ENCODE measurements at places on chromosomes 16 and 17.

DNA sequence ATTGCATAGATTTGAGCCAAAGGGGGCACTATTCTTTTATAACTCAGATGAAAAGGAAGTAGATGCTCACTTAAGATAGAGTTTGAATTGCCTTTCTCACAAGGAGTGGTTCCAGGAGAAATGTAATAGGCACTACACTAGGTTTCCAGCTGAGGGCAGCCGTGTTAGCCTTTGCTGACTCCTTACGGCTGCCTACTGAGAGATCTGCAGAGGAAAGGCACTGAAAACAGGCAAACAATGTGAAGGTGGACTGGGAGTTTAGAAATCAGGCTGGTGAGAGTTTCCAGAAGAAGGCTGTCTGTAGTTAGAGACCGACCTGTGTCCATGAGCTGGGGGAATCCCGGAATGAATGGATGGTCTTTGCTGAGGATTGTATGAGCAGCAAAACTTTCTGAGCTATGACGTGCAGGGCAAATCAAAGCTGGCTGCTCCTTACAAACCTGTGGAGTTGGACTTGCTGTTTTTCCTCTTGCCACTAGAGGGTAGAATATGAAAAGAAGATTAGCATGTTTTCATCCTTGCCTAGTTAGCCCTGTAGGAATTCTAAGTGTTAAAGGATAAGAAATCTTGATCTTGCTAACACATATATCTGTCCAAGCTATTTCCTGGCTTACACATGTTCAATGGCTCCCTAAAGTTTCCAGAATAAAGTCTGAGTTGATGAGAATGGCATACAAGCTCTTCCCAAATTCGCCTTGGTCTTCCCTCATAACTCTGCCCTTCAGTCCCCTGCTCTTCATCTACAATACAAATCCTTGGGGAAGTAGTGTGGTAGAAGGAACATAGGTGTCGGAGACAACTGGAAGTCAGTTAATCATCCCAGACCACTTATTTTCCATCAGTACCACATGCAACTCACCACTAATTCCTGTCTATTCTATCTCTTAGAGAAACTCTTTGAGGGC lies 20.1 kb upstream of the TAOK1 start:
- peak; percentile 45 for DNase-seq

GRCh38 chr16:1773703-1774447 lies 941 bp upstream of the MRPS34 start:
- no peak for DNase-seq

GRCh38 chr17:1362065-1362848 lies 37.8 kb downstream of the YWHAE start:
- no peak for DNase-seq

- no peak for DNase-seq
Measured at GRCh38 chr17:50312308-50312707, 33.6 kb upstream of the XYLT2 start.

GRCh38 chr17:7014995-7015958 lies 2.9 kb downstream of the RNASEK start:
- no peak for DNase-seq

- peak; percentile 43 for DNase-seq
Measured at GRCh38 chr17:77887464-77888241, 70.8 kb upstream of the TNRC6C start.

Data from skeletal muscle cell (primary cell).